ENCODE measurements at places on chromosomes 5 and 9.

DNA sequence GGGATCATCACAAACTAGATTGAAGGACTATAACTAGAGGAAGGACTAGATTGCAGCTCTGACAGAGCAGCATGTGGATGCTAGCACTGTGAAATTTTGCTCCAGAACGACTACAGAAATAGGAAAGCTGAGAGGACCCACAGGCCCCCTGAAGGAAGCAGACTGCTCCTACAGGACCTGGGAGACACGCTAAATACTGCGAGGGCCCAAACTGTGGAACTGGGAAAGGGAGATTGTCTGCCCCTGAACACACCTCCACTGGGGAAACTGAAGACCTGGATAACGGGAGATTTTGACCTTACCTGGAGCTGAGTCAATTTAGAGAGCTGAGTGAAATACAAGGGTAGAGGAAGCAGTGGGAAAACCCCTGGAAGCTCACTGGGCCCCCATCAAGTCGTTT, 19.2 kb downstream of the TRIM36 start:
- DNase-seq = no peak

DNA sequence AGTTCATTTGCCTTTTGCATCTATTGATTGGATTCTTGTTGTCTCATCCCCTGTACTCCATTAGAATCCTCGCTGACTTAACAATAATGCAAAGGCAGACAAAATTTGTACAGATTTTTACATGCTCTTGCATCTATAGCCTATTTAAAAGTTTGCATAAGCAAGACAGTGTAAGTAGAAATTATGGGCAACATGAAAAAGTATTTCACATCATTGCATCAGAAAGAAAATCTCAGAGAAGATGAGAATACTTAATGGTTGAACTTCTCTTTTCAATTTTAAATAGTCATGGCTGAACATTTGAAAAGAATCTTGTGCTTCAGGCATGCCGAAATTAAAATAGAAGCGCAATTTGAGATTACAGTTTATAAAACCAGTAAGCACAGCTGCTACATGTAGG, 226.4 kb downstream of the EFNA5 start:
- DNase-seq = no peak

DNA sequence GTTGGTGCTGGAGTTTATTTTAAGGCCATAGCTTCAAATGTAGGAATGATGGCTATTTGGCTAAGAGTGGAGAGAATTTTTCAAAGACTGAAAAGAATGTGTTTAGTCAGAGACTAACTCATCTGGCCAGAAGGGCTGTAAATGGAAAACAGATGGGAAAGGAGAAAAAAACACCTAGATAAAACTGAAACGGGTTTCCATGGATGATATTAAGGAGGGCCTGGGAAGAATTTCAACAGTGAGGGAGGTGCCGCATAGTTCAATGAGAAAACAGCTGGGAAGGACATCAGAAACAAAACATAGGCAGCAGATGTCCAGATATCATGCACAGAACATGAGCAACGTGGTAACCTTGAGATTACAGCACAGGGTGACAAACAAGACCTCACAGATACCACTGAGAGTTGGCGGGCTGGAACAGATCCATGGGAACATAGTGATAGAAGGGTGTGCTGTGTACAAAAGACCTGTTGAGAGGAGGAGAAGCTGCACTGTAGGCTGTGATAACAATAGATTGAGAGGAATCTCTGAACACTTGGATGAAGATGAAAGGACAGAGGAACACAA, 31.2 kb upstream of the RAD23B start:
- DNase-seq = no peak

GRCh38 chr9:14471041-14471440, 157.1 kb upstream of the NFIB start:
- DNase-seq = no peak

- no peak for DNase-seq
Observed at GRCh38 chr9:101463397-101463796, 27.8 kb upstream of the ALDOB start.

DNA sequence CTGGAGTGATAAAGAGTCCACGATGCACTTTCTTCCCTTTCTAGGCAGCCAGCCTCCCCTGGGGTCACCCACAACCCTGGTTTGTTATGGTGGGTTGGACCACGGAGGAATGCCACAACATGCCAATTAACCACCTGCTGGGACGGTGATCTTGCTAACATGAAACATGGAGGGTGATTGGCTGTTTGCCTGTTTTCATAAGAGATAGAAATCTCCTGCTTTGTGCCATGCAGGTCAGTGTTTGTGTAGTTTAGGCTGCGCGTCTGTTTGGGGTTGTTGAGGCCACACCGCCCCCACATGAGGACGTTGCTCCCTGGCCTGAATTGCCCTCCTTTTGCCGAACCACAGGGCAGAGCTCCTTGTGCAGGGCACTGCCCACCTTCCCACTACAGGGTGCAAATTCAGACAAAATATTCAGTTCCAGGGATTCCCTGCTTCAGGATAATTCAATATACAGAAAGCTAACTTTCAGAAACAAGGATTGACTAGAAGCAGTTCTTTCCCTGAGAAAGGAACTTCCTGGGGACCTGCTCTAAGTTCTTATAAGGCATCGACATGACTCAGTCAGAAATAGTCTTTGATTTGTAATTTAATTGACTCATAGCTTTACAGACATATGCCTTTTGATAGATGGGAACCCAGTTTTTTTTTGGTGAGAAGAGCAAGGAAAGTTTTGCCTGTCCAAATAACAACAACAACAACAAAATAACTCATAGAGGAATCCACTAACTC, 427.6 kb downstream of the GADD45G start:
- no peak for DNase-seq

GRCh38 chr5:54363669-54364068, 53.3 kb upstream of the ARL15 start:
- DNase-seq = no peak

DNA sequence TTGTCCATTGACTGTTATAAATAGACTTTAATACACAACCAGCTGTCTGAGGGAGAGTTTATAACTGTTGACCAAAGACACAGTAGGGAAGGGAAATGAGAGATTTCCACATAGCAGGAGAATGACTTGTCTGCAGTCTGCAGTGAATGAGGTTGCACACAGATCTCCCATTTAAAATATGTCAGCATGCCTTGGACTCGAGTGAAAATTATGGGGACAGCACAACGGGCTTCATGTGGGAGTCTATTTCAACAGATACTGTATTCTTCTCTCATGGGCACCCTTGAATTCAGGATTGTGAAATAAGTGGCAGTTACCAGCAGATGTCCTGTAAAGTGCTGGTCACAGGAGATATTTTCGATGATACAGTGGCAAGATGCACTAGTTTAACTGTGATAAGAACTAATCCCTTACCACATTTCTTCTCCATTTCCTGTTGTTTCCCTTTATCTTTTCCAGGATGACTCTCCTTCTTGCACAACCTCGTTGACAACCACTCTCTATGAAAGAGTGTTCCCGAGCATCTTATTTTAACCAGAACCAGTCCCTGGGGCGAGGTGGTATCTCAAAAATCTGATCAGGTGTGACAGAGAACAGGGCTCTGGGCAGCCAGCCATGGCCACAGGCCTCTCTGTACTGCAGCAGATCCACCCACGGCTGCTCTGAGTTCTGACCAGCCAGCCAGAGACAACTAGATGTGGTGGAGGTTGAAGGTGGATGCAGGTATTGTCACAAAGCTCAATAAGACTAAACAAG, 51.5 kb upstream of the MAP3K1 start:
- DNase-seq = no peak

GRCh38 chr5:81513982-81514381, 120.0 kb upstream of the ACOT12 start:
- DNase-seq = no peak

GRCh38 chr5:112156211-112156610, 262.9 kb downstream of the EPB41L4A start:
- no peak for DNase-seq

DNA sequence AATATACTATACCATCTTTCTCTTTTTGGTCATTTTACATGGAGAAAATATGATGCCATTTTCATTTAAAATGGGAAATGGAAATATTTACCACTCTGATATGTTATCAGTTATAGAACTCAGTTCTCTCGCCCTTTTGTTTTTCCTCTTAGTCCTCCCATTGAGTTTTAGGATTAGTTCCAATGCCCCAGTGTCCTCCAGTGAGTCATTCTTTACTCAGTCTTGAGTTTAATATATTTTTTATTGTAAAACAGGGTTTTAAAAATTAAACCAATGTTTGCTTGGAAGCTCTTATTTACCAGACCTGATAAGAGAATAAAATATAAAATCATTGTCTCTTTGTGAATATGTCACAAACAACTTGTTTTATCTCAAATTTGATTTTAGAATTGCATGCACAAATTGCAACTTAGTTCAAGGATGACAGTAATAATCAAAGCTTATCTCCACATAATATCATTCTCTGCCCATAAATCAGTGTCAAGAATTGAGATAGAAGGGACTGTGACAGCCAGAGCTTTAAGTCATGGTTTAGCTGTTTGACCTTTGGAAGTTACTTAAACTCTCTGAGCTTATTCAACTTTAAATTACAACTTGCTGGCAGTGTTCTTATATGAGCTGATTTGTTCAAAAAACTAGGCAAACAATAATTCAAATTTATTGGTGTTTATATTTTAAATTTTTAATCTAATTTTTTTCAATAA, 166.4 kb downstream of the PAM start:
- no peak for DNase-seq

DNA sequence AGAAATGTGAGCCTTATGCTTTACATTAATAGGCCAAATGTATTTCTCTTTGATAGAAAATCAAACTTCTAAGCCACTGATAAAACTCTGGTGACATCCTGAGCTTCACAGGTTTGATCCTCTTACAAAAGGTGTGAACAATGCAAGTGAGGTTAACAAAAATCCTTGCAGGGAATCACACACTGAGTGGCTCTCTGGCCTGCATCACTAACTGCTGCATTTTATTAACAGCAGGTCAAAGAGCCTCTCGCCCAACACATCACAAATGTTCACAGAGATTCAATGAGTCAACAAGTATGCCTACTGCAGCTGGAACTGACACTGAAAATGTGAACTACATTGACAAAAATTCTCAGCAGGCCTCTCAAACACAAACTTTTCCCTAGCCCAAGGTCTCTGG, 122.3 kb downstream of the SEMA5A start:
- no peak for DNase-seq

DNA sequence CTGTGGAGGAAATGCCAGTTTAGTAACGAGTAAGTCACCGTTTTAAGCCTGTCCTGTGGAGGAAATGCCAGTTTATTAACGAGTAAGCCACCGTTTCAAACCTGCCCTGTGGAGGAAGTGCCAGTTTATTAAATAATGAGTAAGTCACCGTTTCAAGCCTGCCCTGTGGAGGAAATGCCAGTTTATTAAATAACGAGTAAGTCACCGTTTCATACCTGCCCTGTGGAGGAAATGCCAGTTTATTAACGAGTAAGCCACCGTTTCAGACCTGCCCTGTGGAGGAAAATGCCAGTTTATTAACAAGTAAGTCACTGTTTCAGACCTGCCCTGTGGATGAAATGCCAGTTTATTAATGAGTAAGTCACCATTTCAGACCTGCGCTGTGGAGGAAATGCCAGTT, 18.9 kb upstream of the PDCD6 start:
- DNase-seq = no peak

DNA sequence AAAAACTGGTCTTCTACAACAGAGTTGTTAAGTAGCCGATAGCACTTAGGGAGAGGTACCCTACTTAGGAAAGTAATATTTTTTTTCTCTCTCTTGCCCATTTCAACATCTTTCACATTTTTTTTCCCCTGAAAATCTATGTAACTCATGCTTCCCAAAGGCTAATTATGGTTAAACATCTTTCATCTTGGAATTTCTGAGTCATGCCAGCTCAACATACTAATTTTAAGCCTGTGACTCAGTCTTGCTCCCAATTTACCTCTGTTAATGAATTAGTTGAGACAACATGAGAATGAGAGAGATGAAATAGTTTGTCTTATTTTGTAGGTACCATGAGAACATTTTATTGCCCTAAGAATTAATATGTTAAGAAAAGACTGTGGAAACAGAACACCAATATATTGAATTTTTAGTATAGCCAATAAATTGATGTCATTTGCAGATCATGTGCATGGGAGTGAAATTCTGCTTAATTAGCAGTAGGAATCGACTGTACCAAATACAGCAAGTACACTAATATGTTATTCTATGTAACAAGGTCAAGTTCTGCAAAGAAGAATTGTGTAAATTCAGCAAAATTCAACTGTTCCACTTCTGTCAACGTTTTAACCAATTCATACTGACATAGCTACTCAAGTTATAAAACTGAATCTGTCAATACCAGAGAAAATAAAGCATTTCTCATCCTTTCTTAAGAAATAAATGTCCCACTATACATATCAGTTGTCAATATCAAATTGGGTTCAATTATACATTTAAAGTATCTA, 550.0 kb downstream of the PTPRD start:
- DNase-seq = no peak

- DNase-seq = no peak
Observed at GRCh38 chr9:114409103-114409780, 21.5 kb upstream of the AKNA start.

GRCh38 chr9:91034976-91035824, 233.6 kb downstream of the SYK start:
- no peak for DNase-seq

- no peak for DNase-seq
Observed at GRCh38 chr5:178176791-178177190, 10.4 kb downstream of the GMCL2 start.

All from stimulated activated CD4-positive, alpha-beta T cell treated with anti-CD3 and anti-CD28 coated beads, Interleukin-4, amount 100 ng/mL, for 24 hours (primary cell).